Esophagus squamous epithelium (tissue), 5 donors: ENCODE measurements at places on chromosomes 5 and 9.

GRCh38 chr5:82564963-82565362, 286.8 kb upstream of the RPS23 start:
- no peak for DNase-seq

DNA sequence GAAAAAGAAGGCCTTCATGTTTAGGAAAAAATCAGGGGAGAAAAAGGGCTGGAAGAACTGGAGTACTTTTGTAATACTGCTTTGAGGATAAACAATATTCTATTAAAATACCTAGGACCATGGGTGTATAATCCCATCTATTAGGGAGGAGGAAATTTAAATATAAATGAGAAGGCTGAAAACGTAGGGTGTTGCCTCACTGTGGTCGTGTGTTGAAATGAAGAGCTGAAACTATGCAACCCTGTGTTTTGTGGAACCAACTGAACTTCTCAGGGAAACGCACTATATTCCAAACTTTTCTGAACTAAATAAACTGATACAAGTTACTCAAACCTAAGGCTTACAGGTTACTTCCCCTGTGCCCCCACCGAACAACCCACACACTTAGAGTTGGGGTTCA, 4.5 kb upstream of the CNTLN start:
- DNase-seq, result no peak

- no peak for DNase-seq
Observed at GRCh38 chr9:89597711-89598362, 7.0 kb upstream of the GADD45G start.

DNA sequence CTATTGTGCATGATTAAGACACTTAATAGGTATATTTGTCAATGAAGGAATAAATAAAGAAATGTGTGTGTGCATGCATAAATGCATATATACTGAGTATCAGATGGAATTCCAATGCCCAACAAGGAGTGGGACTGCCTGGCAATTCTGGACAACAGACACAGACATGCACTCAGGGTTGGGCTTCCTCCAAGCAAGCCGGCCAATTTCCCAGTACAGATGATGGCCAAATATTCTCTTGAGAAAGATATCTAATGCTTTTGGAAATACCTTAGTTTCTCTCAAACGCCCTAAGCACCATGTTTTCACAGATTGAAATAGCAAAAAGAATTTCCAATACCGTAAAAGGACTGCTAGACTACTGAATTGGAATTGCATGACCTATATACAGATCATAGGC, 11.1 kb downstream of the FTMT start:
- DNase-seq, result no peak

GRCh38 chr5:61471352-61471751, 139.3 kb downstream of the ZSWIM6 start:
- no peak for DNase-seq

DNA sequence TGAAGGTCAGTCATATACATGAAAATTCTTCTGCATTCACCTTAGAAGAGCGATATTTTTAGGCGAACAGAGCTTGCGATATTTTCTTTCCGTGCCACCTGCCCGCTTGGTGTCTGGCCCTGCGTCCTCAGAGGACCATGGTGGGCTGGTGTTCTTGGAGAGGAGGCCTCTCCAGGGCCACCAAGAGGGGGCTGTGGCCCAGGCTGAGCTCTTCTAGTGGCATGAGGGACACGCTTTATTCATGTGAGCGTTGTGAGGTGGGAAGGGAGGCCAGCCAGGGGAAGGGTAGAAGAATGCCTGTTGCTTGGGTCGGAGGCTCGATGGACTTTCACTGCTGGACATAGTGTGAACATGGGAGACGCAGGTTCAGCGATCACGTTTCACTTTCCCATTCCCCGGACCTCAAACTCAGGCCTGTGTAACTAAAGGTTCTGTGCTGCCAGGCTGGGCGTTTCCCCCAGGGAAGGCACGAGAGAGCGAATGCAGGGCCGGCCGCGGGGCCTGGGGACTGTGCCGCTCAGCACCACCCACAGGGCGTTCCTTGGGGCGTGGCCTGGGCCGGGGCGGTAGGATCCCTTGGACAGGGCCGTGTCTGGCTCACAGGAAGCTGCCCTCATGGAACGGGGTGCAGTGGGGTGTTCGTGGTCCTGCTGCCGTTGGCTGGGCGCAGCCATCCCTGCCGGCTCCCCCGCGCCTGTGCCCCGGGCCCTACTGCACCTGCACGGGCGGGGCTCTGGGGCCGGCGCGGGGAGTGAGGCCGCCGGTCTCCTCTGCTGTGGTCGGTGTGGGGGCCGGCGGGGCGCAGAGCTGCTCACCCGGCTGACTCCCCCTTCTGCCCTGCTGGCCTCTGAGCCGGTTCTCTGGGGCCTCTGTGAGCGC, 40.7 kb upstream of the CLPTM1L start:
- peak; percentile 25 for DNase-seq

- DNase-seq, result no peak
Observed at GRCh38 chr9:83596899-83597504, 25.9 kb upstream of the IDNK start.

DNA sequence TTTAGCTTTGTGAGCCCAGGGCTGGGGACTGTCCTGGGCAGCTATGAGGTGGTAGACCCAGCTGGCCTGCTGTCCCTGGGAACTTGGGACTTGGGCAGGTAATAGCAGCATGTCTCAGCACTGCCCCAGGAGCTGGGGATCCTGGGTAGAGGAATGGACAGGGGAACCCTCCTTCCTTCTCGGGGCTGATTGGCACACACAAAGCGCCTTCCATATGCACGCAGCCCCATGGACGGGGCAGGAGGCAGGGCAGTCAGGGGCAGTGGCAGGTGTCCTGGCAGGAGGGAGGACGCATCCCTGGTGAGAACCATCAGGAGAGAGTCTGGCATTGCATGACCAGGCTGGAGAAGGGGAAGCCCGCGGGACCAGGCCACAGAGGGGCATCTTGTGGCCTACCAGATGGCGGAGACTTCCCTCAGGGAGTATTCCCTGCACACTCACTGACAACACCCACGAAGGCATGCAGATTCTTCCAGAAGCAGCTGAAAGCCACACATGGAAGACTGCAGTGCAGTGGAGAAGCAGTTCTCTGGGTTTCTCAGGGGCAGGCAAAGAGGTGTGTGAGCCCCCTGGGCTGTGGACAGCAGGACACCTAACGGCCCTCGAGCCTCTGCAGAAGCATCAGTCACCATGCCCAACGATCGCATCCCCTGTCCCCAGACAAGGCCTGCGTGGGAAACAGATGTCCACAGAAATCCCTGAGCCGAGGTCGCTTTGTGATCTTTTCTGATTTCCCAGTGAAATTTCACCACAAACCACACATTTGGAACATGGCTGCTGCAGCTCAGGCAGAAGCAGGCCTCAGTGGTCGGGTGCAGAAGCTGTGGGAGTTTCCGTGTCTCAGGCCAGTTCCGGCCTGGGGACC, 7.0 kb upstream of the NKD2 start:
- DNase-seq, result no peak

DNA sequence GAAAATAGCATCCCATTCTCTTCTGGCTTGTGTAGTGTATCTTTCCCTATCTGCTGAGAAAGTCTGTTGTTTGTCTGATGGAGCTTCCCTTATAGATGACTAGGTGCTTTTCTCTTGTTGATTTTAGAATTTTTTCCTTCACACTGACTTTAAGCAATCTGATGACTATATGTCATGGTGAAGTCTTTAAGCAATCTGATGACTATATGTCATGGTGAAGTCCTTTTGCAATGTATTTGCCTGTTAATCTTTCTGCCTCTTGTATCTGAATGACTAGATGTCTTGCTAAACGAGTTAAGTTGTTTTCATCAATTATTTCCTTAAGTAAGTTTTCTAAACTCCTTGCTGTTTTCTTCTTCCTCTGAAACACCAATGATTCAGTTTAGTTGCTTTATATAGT, 80.5 kb downstream of the RNF130 start:
- no peak for DNase-seq

GRCh38 chr9:17531642-17532254, 47.1 kb upstream of the SH3GL2 start:
- DNase-seq, result no peak

GRCh38 chr9:128245421-128246151, 30.2 kb downstream of the GOLGA2 start:
- no peak for DNase-seq

DNA sequence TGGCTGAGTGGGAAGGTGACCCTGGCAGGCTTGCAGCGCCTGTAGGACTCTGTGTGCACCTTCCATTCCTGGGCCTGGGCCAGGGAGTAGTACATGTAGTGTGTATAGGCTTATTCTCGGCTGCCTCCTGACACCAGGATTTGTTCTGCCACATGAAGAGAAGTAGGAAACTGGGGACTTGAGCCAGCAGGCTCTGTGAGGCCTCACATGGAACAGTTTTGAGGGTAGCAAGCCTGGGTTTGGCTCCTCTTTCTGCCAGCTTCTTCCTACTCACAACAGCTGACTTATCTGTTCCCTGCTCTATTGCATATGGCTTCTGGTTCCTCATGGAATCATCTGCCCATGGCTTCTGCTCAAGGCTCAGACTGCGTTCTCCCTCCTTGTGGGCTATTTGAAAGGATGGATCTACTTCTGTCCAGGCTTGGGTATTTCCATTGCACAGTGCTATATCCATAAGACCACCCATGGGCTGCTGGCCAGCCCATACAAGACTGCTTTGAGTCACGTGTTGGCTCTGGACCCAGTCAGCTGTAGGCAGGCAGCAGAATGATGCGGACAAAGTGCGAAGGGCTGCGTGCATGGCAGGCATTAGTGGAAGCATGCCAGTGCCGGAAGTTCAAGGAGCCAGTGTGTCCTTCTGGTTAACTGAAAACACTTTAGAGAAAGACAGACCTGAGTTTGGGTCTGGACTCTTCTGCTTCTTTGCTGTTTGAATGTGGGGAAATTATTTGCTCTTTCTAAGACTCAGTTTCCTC, 11.0 kb upstream of the INSYN2B start:
- DNase-seq, result no peak

- DNase-seq, result no peak
Observed at GRCh38 chr5:131581702-131582101, 53.3 kb downstream of the RAPGEF6 start.

DNA sequence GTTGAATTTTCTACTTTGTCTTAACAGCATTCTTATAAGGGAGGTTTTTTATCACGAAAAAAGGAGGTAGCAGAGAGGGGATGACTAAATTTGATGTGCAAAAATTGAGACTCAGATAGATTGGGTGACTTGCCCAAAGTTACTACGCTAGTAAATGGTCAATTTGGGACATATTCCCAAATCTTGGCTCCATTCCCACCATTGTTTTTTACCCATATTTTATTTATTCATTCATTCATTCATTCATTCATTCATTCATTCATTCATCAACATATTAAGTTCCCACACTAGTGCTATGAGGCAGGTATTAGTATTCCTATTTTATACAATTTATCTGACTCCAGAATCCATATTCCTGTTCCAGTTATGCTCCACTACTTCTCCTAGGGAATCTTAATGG, 85.6 kb downstream of the HACD4 start:
- no peak for DNase-seq

DNA sequence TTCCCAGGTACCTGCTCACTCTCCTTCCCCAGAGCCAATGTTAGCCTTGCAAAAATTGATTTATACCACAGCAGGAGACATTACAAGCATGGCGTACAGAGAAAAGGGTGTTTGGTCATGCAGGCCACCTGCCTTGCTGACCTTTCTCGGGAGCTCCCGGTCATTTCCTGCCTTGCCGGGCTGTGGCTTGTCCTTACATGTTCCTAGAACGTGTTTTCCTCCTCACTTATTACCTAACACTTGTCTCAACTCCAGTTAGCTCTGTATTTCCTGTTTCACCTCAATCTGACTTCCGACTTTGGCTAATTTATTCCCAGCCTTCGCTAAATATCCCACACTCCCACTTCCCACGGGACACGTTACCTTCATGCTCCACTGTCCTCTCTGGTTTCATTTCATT, 282.5 kb downstream of the ICE1 start:
- DNase-seq, result no peak

GRCh38 chr9:115687356-115687755, 466.2 kb upstream of the PAPPA start:
- DNase-seq, result no peak

- DNase-seq, result no peak
Observed at GRCh38 chr5:74950836-74951515, 84.8 kb upstream of the FAM169A start.

DNA sequence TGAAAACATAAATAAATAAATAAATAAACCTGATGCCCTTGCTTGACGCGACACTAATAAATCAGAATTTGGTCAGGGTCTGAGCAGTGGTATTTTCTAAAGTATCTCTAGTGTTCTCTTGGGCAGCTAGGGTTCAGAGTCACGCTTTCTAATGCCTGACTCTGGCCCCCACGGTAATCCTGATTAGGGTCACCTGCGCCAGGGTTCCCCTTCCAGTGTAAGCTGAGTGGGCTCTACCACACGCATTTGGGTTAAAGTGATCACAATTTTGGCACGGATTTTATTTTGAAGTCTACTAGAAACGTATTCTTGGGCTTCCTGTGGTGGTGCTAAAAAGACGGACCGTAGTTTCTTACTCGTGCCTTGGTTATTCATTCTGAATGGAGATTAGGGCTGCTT, 651 bp downstream of the TTC1 start:
- no peak for DNase-seq

GRCh38 chr9:14906644-14907359, 3.4 kb downstream of the FREM1 start:
- no peak for DNase-seq

DNA sequence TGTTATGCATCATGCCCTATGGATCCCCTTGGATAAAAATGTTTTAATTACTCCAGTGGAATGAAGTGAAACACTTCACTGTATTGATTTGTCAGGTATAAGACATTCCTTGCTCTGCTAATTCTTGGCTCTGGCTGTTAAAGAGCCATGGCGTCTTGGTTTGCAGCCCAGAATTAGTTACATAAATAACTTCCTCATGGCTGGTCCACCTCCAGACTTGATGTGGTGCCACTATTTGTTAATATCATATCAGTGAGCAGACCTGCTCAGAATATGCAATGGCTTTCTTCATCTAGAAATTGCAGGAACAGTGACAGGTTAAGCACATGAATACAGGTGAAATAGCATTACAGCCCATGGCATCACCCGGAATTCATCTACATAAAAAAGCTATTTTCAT, 446.9 kb upstream of the GRIN3A start:
- DNase-seq, result no peak

GRCh38 chr9:129550199-129550839, 70.6 kb downstream of the C9orf50 start:
- no peak for DNase-seq

- DNase-seq, result no peak
Observed at GRCh38 chr9:127903557-127904475, 4.4 kb upstream of the ST6GALNAC6 start.

GRCh38 chr9:118446943-118447639, 742.9 kb downstream of the TLR4 start:
- DNase-seq, result no peak

GRCh38 chr5:88889189-88890069, 6.4 kb upstream of the MEF2C start:
- DNase-seq, result peak; percentile 13

- DNase-seq, result no peak
Observed at GRCh38 chr5:4330327-4330726, 734.7 kb downstream of the IRX1 start.

GRCh38 chr9:105883847-105884246, 189.5 kb downstream of the TMEM38B start:
- no peak for DNase-seq

DNA sequence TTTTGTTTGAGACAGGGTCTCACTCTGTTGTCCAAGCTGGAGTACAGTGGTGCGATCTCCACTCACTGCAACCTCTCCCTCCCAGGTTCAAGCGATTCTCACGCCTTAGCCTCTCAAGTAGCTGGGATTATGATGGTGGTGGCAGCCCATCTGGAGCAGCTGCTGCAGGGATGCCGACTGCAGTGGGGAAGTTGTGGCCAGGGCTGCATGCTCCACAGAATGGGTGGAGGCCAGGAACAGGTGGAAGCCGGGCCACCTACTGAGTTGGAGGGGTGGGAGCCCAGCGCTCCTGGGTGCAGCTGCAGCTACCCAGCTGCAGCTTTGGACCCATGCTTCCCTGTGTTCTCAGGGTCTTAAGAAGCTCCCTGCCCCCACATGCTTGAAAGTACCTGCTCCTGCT, 99.7 kb downstream of the SCAI start:
- no peak for DNase-seq
